Fibroblast of skin of scalp (primary cell): ENCODE measurements at places on chromosomes 2 and 18.
A peak's percentile ranks its signal among the peaks of the same experiment; 100 is the strongest.

GRCh38 chr2:181300600-181301291 is 156.4 kb upstream of the ITGA4 start:
- DNase-seq, result no peak

DNA sequence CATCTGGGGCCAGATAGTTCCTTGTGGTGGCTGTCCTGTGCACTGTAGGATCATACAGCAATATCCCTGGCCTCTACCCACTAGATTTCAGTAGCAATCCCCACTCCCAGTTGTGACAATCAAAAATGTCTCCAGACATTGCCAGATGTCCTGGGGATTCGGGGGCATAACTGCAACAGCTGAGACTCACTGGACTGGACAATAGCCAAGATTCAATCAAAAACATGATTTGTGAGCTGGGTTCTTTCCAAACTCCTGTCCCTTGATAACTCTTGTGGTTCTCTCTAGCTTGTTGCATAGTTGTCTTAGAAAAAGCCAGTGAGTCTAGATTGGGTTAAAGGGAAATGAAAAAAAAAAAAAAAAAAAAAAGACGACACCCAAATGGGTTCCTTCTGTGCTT is 293.4 kb downstream of the CELF4 start:
- no peak for DNase-seq

GRCh38 chr2:85772841-85773491 is 19.2 kb downstream of the ATOH8 start:
- no peak for DNase-seq

- peak; percentile 81 for DNase-seq
These were observed 139.5 kb upstream of the LRATD1 start for GRCh38 chr2:14492920-14493503.

DNA sequence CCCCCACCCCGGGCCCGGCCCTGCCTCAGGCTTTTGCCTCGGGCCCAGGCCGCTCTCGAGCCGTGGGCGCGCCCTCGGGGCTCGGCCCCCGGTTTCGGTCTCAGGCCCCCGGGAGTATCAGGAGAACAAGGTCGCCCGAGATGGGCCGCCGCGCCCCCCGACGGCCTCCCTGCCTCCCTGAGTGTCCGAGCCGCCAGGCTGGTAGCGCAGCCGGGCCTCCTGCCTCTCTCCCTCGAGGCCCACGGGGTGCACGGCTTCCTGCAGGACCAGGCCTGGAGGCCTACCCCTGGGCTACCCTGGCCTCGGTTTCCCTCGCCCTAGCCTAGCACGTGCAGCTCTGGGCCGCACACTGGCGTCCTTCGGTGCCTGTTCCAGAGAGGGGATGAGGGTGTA is 8.4 kb downstream of the GBX2 start:
- no peak for DNase-seq

GRCh38 chr2:69013840-69014821 is 1.2 kb downstream of the ANTXR1 start:
- peak; percentile 50 for DNase-seq

DNA sequence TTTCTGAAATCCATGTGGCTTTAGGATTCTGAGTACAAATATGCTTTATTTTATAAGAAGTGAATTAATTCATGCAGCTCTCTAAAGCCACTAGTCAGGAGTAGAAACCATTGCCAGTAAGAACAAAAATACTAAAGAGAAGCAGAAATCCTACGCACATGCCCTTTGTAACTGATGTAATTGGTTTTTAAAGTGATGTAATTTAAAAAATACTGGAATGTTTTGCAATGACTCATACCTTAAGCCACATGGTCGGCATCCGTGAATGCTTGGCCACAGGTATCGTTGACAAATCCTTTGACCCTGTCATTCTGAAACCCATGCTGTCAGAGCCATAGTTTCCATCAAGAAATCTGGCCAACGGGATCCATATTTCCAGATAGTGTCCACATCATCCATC is 213.3 kb downstream of the ACKR3 start:
- DNase-seq, result no peak

DNA sequence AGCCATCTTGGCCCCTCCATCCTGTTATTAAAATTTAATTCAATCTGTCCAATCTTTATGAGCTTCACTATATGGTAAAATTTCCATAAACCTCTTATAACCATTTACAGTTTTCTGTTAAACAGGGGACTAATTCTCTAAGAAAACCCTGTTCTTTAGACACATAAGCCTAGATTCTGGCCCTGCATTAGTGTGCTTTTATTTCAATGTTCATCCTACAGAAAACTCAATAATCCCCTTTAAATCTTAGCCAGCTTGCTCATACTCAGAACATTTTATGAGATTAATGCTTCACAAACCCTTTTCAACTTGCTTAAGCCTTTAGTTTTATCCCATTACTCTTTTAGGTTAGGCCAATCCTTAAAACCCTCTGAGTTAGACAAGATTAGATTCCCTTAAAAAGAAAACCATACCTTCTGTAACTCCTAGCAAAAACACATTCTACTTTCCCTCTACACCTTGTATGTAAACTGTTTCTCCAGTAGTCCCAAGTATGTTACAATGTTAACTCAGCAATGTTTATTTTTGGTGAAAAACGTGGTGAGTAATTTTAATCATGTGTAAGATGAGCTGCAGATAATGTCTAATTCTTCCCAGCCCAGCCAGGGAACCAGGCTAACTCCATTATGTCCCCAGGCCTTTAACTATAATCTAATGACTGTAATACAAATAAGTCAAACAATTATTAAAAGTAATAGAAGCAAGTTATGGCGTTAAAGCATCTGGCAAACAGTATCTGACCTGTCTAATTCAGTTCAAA is 1953.4 kb upstream of the LRRTM1 start:
- no peak for DNase-seq

- no peak for DNase-seq
These were observed 1.5 kb downstream of the GALR1 start for GRCh38 chr18:77250926-77251729.

- DNase-seq, result no peak
These were observed 87.9 kb upstream of the GCFC2 start for GRCh38 chr2:75798569-75798968.

DNA sequence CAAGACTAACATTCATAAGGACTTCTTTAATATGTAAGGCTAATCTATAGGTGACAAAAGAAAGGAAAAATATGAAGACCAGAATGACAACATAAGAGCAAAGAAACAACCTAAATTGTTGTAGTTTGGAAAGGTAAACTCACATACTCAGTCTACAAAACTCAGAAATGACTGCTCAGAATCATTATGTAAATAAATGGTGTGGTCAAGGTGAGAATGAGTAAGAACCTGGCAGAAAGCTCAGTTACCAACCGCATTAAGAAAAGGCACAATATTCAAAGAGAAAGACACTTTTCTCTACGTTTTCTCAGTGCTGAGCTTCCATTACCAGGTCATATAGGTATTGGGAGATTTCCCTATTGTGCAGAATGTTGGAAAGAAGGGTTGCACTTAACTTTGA is 15.8 kb downstream of the ATF2 start:
- DNase-seq, result no peak

- DNase-seq, result no peak
These were observed 169.2 kb upstream of the GLI2 start for GRCh38 chr2:120566331-120567035.

GRCh38 chr2:173327421-173327820 is 27.3 kb upstream of the CDCA7 start:
- no peak for DNase-seq

GRCh38 chr2:29010946-29011345 is 29.8 kb downstream of the TOGARAM2 start:
- no peak for DNase-seq

GRCh38 chr18:62758591-62758990 is 43.2 kb downstream of the PHLPP1 start:
- no peak for DNase-seq

GRCh38 chr2:236545814-236546480 is 23.7 kb upstream of the ACKR3 start:
- DNase-seq, result no peak

GRCh38 chr2:178066890-178067669 is 5.5 kb downstream of the PDE11A start:
- DNase-seq, result peak; percentile 4

GRCh38 chr2:140695155-140695554 is 1435.7 kb downstream of the LRP1B start:
- peak; percentile 76 for DNase-seq

GRCh38 chr18:13120983-13121441 is 97.5 kb upstream of the LDLRAD4 start:
- DNase-seq, result peak; percentile 69

GRCh38 chr2:199631129-199631528 is 173.4 kb upstream of the SATB2 start:
- DNase-seq, result no peak

DNA sequence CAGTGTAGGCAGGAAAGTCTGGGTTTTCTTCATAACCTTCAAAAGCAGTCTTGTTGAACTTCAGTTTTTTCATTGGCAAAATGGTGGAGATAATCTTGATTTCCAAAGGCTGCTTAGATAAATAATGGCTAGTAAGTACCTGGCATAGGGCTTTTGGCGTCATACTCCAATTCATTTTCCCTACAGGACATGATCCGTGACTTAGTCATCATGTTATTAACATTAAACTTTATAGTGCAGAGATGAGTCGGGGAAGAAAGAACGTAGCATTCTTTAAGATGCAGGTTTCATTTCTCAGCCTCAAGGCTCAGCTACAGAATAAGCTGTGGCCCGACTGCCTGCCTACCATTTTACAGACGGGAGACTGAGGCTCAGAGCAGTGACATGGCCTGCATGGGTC is 64.0 kb downstream of the RALBP1 start:
- DNase-seq, result peak; percentile 52

GRCh38 chr2:165876712-165877111 is 76.9 kb downstream of the TTC21B start:
- peak; percentile 13 for DNase-seq

GRCh38 chr2:88099798-88100488 is 27.9 kb downstream of the FABP1 start:
- DNase-seq, result peak; percentile 35
